Mesenteric fat pad (tissue), 1 donor: ENCODE measurements at places on chromosomes 7 and 10. TPM values are rescaled to one million over a fixed set of nuclear protein-coding genes. Genes with fewer than 3 reads are reported as not detected.

DNA sequence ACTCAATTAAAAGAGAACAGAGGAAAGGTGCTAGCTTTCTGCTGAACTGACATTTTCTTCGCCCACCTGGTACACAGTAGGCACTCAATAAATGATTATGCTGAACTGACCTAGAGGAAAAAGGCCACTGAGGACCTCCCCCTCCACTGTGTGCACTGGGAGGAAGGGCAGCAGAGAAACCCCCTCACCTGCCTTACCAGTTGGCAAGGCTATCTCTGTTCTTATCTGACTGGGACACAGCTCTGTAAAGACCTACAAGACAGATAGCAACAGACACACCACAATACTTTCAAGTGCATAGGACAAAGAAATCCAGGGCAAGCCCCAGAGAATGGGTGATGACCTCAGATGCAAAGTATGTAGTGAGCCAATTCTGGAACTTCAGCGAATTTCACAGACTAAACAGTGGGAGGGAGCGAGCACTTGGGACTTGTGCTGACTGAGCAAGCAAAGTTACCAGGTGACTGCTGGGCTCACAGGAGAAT, 30.4 kb downstream of the PDLIM1 start:
- DNase-seq = no peak

Gene AKR1D1
- not detected for total RNA-seq

DNA sequence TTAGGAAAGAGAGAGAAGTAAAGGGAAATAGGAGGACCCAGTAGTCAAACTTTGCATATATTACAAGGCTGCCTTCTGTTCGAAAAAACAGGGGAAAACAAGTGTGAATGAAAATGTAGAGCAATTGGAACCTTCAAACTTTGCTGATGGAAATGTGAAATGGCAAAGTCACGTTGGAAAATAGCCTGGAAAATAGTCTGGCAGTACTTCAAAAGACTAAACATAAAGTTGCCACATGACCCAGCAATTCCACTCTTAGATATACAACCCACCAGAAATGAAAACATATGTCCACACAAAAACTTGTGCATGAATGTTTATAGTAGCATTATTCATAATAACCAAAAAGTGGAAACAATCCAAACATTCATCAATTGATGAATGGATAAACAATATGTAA, 78.6 kb upstream of the IFRD1 start:
- no peak for DNase-seq

- DNase-seq = no peak
These were observed 325.4 kb upstream of the SEMA3C start for GRCh38 chr7:81244224-81244623.

Gene PLXDC2
- 58.7 TPM for total RNA-seq

Gene TAC1
- 1.5 TPM for total RNA-seq

Gene GNAI1
- 179 TPM for total RNA-seq

Gene CHAT
- not detected for total RNA-seq

Gene TMEM229A
- not detected for total RNA-seq

DNA sequence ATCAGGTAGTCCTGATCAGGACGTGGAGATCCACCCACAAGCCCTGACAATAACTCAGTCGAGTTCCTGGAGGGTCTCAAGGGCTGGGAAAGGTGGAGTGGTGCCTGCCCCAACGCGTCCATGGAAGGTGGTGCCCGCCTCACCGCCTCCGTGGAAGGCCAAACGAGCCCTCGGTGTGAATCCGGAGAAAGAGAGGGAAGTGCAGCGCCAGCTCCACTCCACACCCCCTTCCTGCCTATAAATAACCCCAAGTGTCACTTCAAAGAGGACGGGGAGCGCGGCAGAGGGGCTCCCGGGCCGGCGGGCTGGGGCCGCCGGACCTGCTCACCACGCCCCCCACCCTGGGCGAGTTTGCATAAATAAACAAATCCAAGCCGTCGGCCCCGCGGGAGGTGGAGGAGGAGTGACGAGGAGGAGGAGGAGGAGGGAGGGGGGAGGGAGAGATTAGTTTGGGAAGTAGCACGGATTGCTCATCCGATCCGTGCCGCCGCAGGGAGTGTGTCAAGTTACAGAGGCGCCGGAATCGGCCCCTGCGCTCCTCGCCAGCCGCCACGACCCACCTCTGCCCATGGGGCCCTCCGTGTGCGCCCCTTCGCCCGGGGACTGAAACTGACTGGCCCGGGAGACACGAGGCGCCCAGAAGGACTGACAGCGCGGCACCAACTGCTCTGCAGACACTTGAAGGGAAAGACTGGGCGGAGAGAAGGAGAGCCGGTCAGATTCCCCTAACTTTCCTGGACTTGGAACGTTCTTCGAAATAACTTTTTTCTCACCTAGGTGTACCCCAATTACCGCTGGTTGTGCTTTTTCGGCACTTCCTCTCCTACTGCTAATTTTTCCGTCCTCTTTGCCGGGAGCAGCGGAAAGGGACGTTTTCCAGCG, at the start of gene COL13A1:
TSS of gene COL13A1 (plus strand) at position 473 of the 882 bp plus-strand sequence. CDS start 518 bp downstream, outside the sequence.
- no peak for DNase-seq

DNA sequence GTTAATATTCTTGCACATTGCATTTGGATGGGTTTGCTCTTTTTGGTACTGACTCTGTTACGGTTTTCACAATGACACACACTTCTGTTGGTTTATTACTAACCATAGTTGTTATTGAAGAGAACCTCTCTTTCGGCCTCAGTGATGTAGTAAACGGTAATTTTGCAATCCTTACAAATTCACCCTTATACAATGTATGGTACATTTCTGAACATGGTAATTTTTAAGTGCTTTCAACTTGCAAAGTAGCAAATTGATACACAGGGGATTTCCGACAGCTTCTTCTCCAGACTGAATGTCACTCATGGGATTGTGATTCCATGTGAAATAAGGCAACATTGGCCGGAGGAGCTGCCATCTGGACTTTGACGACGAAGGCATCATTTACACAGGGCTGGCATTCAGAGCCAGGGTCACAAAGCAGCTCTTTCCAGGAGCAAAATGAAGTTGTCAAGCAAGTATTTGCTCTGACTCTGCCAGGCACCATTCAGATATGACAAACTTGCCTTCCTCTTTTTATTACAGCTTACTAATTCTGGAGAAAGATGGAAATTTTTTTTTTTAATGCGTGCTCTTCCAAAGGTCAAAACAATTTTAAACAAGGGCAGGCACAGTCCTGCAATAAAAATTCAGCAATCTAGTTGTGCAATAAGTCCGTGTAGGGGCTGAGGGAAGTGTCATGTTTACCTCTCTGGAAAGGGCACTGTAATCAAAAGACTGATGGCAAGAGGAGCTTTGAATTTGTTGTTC, 711.5 kb upstream of the C7orf33 start:
- DNase-seq = no peak

GRCh38 chr10:98236862-98237261, 31.1 kb downstream of the LOXL4 start:
- no peak for DNase-seq

GRCh38 chr10:9342885-9343570, 1288.5 kb downstream of the GATA3 start:
- no peak for DNase-seq
